T-helper 9 cell (primary cell): ENCODE measurements at places on chromosomes 2 and 18.
A peak's percentile ranks its signal among the peaks of the same experiment; 100 is the strongest.

DNA sequence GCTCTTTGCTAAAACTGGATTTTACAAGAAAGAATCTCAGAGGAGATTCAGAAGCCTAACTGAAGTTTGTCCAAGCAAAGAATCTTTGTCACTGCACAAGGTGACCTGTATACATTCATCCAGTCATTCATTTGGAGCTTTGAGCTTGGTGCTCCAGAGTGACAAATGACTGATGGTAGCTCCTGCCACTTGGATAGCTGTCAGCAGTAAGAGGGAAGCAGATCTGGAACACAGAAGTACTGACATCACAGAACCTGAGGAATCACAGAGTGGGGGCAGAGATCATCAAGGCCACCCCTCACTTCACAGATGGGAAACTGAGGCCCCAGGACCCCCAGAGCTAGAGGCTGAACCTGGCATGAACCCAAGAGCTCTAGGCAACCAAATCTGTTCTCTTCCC, 28.8 kb upstream of the IGFBP2 start:
- no peak for DNase-seq

GRCh38 chr2:210991107-210991506, 434.7 kb downstream of the CPS1 start:
- DNase-seq, result no peak

DNA sequence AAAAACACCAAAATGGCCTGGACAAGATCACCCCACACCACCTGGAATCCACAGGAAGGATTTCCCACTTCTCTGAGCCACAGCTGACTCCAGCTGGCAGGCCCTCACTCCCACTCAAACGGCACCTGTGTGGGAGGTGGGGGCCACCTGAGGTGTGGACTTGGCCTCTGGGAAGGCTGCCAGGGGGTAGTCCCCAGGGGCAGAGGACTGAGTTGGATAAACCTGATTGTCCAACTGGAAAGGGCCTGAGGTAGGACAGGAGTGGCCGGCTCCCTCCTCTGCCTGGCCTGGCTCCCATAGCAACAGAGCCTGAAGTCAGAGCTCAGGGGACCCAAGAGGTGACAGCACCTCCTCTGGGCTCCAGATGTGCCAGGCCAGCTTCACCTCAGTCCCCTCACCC, 300.2 kb downstream of the CELF4 start:
- no peak for DNase-seq

- DNase-seq, result no peak
Observed at GRCh38 chr18:57959278-57959677, 84.7 kb upstream of the NEDD4L start.

- no peak for DNase-seq
Observed at GRCh38 chr18:5998907-5999306, 103.6 kb upstream of the TMEM200C start.

GRCh38 chr18:40917056-40917455, 1038.0 kb upstream of the PIK3C3 start:
- no peak for DNase-seq

DNA sequence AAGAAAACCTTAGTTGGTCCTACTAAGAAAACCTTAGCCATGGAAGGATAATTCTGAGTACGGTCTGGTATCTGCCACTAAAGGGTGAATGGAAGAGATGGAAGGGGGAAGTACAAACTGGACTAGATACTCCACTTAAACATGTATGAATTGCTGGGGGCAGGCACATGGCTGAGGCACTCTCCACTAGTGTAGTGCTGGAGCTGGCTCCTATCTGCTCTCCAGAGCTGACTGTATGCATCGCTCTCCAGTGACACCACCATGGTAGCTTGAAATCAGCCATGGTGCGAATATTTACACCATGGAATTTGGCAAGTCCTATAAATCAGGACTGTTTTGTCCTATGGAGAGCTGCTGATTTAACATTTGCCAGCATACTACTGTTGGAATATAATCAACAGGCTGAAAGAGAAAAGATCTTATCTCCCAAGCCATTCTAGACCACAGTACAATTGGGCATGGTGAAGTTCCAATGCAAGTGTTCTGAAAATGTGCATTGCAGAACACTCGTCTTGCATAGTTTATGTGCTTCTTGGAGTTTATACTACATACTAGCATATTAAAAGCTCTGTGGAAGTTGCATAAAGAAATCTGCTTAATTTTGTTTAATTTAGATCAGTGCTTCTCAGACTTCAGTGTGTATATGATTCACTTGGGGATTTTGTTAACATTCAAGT, 277.4 kb downstream of the TDRD15 start:
- no peak for DNase-seq

GRCh38 chr18:77063260-77063659, 69.3 kb downstream of the MBP start:
- peak; percentile 68 for DNase-seq

- DNase-seq, result no peak
Observed at GRCh38 chr2:44753552-44754285, 187.8 kb upstream of the SIX3 start.

DNA sequence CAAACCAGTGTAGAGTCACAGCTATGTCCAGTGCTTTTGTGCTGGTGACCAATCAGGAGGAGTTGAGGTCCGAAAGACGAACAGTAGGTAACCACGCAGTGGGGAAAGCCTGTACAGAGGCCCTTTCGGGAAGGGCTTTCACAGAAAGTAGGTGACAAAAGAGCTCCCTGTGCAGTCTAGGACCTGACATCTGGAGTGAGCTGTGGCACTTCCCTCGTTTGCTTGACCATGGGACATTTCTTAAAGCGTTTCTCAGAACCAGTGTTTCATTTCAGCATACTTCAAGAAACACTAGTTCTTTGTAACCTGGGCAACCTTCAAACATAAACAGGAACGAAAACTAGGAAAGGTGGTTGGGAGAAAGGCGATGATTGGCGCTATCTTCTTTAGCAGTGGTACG, 55.7 kb upstream of the ITM2C start:
- DNase-seq, result no peak

DNA sequence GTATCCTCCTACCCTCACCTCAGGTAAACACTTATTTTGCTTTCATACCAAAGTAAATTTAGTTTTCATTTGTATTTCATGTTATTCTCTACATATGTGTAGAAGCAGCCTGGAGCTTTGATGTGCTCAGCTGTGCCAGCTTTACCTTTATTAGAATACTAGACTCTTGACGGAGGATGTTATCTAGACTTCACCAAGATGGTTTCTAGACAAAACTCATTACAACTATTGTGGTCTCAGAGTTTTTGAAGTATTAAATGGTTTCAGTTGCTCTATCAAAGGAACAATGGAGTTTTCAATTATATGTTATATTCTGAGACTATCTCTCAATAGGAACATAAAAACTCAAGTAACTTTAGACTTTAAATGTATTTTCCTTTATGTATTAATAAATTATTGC, 5.0 kb upstream of the IL18RAP start:
- no peak for DNase-seq

DNA sequence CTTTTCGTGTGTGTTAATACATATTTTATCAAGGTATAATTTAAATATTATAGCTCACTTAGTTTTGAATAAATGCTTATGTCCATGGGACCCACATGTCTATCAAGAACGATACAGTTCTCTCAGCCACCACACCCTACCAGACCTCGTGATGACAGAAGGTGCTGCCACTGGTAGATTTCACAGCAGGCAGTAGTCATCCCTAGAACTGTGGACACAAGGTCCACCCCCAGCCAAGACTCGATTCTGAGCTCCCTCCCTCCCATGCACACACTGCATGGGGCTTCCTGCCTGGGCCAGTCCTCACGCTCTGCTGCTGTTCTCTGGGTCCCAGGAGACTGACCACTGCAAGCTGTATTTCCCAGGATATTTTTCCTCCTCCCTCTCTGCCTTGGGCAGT, 26.5 kb upstream of the CREB1 start:
- DNase-seq, result no peak

DNA sequence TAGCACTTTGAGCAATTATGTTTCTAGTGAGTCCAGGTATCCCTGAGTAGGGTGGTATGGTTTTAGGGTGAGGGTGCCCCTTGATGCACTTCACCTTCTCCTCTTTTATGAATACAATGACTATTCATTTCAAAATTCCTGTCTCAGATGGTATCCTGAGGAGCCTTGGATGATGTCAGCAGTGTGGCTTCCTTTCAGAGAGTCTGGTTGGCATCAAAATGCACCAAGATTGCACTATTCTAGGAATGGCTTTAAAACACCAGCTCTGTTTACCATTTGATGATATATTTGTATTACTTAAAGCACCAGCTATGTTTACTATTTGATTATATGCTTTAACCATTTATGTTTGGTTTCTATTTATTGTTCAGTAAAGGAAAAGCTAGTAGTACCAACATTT, 141.0 kb downstream of the FMNL2 start:
- no peak for DNase-seq
